ENCODE measurements at places on chromosomes 5 and 9.
A peak's percentile ranks its signal among the peaks of the same experiment; 100 is the strongest.

GRCh38 chr5:218457-219291 is 554 bp downstream of the SDHA start:
- no peak for DNase-seq

DNA sequence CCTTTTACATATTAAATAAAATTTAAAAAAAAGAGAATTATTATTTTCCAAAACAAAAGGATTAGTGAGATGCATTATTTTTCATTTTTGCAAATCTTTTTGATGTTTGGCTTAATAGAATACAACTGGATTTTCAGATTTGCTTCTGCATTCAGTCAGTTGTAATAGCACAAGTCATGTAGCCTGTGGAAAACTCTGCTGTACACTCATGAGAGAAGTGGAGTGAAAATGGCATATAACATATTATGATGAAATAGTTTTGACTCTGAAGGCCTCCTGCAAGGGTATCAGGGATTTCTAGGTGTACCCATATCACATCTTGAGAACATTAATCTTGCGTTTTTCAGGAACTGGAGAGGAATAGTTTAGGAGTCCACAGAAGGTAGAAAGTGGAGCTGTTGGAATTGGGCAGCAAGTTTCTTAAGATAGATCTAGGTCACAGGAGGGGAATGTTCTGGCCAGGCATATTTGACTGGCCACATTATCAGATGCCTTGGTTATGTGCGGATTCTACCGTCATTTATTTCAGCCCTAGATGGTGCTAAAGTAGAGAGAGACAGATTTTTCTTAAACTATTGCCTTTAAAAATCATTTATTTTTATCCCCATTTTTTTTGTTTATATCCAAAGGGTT is 16.4 kb downstream of the LNPEP start:
- no peak for DNase-seq

- DNase-seq: peak; percentile 56
Observed at GRCh38 chr9:80447876-80448275, 876.1 kb downstream of the TLE4 start.

- DNase-seq: no peak
Observed at GRCh38 chr9:123928533-123929176, 1.3 kb downstream of the DENND1A start.

GRCh38 chr5:127609011-127609410 is 39.9 kb upstream of the CTXN3 start:
- no peak for DNase-seq

DNA sequence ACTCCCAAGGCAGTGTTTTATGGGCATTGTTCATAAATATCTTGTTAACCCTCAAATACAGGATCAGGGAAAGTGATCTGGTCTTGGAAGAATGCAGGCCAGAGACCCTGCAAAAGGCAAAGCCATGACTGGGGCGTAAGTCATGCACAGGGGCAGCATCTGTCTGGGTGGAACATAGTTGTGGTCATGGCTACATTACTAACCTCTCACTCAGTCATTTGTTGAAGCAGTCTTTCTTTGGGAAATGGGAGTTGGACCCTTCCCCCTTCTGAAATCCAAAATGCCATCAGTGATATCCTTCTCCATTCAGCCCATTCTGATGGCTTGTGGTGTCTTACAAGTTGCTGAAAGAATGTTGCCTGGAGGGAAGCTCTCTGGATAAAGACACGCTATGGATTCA is 68.1 kb downstream of the GDNF start:
- DNase-seq: no peak
